ENCODE measurements at places on chromosomes 12 and 14.

GRCh38 chr14:52014601-52015267, 25.4 kb downstream of the RTRAF start:
- H3K4me3 ChIP-seq, result no peak overlapping the region
- H3K36me3 ChIP-seq, result peaks cover 14% of the 10 kb centered on the region
- H3K4me1 ChIP-seq, result peaks cover 3% of the 10 kb centered on the region
- no peak overlapping the region for H3K27ac ChIP-seq
- DNase-seq, result no peak
- no peaks in the 10 kb centered on the region for H3K27me3 ChIP-seq

- no peaks in the 10 kb centered on the region for H3K36me3 ChIP-seq
- no peaks in the 10 kb centered on the region for H3K4me1 ChIP-seq
- DNase-seq, result no peak
- H3K4me3 ChIP-seq, result no peak overlapping the region
- no peak overlapping the region for H3K27ac ChIP-seq
These were observed 118.9 kb downstream of the NOVA1 start for GRCh38 chr14:26478967-26479366.

DNA sequence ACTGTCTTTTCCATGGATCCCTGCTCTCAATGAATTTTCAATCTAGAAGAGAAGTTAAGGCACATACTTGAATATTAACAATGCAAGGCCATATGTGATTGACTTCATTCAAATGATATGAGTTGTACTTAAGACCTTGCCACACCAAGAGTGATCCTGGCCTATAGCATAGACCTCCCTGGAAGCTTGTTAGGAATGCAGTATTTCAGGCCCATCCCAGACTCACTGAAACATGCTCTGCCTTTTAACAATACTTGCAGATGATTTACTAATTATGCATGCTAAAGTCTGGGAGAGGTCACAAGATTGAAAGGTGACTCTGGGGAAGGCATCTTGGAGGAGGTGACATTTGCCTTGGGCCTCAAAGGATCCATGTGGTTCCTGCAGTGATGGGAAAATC, 43.2 kb downstream of the RFX4 start:
- H3K4me3 ChIP-seq, result no peak overlapping the region
- H3K36me3 ChIP-seq, result no peaks in the 10 kb centered on the region
- no peak overlapping the region for H3K27ac ChIP-seq
- no peaks in the 10 kb centered on the region for H3K4me1 ChIP-seq

DNA sequence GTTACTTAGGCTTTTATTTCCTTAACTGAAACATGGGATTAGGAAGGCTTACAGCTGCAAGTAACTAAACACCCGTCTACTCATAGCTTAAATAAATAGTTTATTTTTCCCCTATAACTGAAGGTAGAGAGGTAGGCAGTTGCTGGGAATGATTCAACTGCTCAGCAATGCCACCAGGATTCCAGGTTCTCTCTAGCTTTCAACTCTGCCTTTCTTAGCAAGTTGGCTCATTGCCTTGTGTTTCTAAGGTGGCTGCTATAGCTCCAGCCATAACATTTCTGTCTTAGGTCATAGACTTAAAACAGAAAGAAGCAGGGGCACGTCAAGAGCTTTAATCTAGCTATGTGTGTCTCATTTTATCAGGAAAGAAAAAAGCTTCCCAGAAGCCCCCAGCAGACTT, 103.7 kb upstream of the MDM1 start:
- no peaks in the 10 kb centered on the region for H3K4me1 ChIP-seq
- no peak for DNase-seq
- no peaks in the 10 kb centered on the region for H3K36me3 ChIP-seq

GRCh38 chr12:24709216-24709615, 239.7 kb downstream of the BCAT1 start:
- DNase-seq, result no peak
- H3K4me1 ChIP-seq, result no peaks in the 10 kb centered on the region
- no peak overlapping the region for H3K27ac ChIP-seq
- no peaks in the 10 kb centered on the region for H3K36me3 ChIP-seq
- no peak overlapping the region for H3K4me3 ChIP-seq

DNA sequence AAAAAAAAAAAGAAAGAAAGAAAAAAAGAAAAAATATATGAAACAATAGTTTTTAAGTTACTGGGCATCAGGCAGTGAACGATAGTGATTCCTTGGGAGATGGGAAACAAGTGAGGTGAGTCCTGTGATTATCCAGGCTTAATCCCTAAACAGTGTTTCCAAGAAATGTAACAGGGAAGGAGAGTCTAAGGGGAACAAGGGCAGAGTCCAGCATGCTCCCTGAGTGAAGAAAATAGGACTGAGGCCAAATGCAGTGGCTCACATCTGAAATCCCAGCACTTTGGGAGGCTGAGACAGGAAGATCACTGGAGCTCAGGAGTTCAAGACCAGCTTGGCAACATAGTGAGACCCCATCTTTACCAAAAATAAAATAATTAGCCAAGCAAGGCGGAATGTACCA, 40.7 kb downstream of the R3HDM2 start:
- no peaks in the 10 kb centered on the region for H3K4me1 ChIP-seq
- no peak overlapping the region for H3K4me3 ChIP-seq
- no peak for DNase-seq
- no peaks in the 10 kb centered on the region for H3K36me3 ChIP-seq

- peaks cover 11% of the 10 kb centered on the region for H3K4me1 ChIP-seq
- no peak for DNase-seq
- H3K27me3 ChIP-seq, result no peaks in the 10 kb centered on the region
- H3K36me3 ChIP-seq, result no peaks in the 10 kb centered on the region
These were observed 131.3 kb downstream of the SLC25A47 start for GRCh38 chr14:100454437-100454836.

DNA sequence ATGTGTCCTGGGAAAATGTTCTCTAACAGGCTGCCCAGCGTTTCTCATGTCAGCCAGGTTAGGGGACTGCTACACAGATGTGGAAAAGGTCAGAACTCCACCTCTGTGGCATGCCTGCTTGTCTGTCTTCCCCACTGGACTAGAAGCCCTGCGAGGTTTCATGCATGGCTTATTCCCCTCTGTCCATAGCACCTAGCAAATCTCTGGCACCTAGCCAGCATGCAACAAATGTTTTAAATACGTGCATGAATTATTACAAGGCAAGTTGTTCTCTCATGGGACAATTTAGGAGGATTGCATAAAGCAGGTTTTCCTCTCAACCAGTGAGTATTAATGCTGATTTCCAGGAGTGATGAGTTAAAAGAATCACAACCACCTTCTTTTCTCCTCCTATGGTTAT, 21.4 kb upstream of the KCNK13 start:
- peaks cover 3% of the 10 kb centered on the region for H3K36me3 ChIP-seq
- H3K4me3 ChIP-seq, result no peak overlapping the region
- H3K27ac ChIP-seq, result no peak overlapping the region
- no peaks in the 10 kb centered on the region for H3K4me1 ChIP-seq
- no peaks in the 10 kb centered on the region for H3K27me3 ChIP-seq

- no peaks in the 10 kb centered on the region for H3K36me3 ChIP-seq
- DNase-seq, result no peak
- peaks cover 2% of the 10 kb centered on the region for H3K4me1 ChIP-seq
- H3K27me3 ChIP-seq, result no peaks in the 10 kb centered on the region
- H3K27ac ChIP-seq, result no peak overlapping the region
These were observed 267.2 kb upstream of the BTG1 start for GRCh38 chr12:92412856-92413255.

DNA sequence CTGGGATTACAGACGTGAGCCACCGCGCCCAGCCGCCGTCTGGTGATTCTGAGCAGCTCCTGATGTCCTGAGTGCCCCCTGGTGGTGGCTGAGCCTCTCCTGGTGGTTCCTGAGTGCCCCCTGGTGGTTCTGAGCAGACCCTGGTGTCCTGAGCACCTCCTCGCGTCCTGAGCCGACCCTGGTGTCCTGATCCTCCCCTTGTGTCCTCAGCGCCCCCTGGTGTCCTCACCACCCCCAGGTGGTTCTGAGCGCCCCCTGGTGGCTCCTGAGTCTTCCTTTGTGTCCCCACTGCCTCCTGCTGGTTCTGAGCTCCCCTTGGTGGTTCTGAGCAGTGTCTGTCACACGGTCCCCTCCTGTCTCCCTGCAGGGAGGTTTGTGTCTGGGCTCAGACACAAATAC, 1304.9 kb downstream of the TMEM121 start:
- H3K4me3 ChIP-seq, result no peak overlapping the region
- no peak overlapping the region for H3K27ac ChIP-seq
- H3K36me3 ChIP-seq, result no peaks in the 10 kb centered on the region
- H3K27me3 ChIP-seq, result no peaks in the 10 kb centered on the region
- no peaks in the 10 kb centered on the region for H3K4me1 ChIP-seq

- no peaks in the 10 kb centered on the region for H3K27me3 ChIP-seq
- H3K36me3 ChIP-seq, result no peaks in the 10 kb centered on the region
- no peak for DNase-seq
- H3K4me1 ChIP-seq, result peaks cover 22% of the 10 kb centered on the region
- no peak overlapping the region for H3K4me3 ChIP-seq
These were observed 79.6 kb downstream of the ITPK1 start for GRCh38 chr14:93035917-93036651.

DNA sequence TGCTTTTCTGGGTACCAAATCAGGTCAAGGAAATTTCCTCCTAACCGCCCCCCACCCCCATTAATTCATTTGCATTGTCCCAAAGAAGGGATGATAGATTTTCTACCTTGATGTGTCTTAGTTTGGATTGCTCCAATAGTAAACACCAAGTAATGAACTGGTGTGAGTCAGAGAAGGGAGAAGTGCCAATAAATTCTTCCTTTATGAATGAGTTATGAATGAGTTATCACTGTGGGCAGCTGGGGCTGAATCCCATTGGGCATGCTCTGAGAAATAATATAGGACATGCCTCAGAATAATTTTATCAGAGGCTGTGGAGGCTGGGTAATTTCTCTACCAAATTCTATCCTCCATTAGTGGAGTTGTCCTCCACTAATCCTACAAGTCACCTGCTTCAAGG, 277.9 kb upstream of the FLRT2 start:
- no peak overlapping the region for H3K27ac ChIP-seq
- no peak overlapping the region for H3K4me3 ChIP-seq
- no peak for DNase-seq
- H3K4me1 ChIP-seq, result peaks cover 2% of the 10 kb centered on the region
- H3K27me3 ChIP-seq, result no peaks in the 10 kb centered on the region

GRCh38 chr14:94936401-94936892, 166.5 kb upstream of the GSC start:
- no peak for DNase-seq
- no peaks in the 10 kb centered on the region for H3K27me3 ChIP-seq
- H3K4me1 ChIP-seq, result peaks cover 1% of the 10 kb centered on the region
- H3K4me3 ChIP-seq, result no peak overlapping the region
- H3K36me3 ChIP-seq, result no peaks in the 10 kb centered on the region

DNA sequence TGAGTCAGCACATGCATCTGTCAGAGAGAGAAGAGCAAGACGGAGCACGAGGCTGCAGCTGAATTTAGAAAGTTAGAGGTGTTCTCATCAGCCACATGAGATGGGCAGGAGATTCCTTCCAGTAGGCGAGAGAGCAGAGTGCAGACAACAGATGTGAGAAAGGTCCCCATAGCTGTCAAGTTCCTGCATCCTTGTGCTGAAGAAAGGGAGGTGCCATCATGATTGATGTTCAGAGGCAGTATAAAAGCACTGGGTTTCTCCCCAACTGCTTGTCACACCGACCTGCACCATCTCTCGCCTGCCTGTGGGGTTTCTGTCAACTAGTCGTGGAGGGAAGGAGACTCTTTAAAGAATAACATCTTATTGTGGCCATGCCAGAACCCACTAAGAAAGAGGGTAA, at the start of gene MYBPC1:
Gene MYBPC1 (plus strand): TSS at position 272 of the 400 bp plus-strand sequence. CDS start 100 bp downstream, at position 372.
- no peaks in the 10 kb centered on the region for H3K36me3 ChIP-seq
- no peak within 1 kb of the TSS for H3K27ac ChIP-seq
- H3K4me3 ChIP-seq, result no peak within 1 kb of the TSS
- H3K27me3 ChIP-seq, result no peaks in the 10 kb centered on the region

GRCh38 chr12:75329918-75330826, at the start of gene CAPS2:
TSS of gene CAPS2 (minus strand) at chr12:75330324. CDS start at chr12:75326498, 3,826 bp downstream.
- no peak within 1 kb of the TSS for H3K27ac ChIP-seq
- H3K4me3 ChIP-seq, result peak within 1 kb of the TSS; percentile 55
- 0 out of 2 replicates have a peak, but pooled peaks cover 2% of the 10 kb centered on the region for H3K4me1 ChIP-seq
- no peaks in the 10 kb centered on the region for H3K36me3 ChIP-seq

Measured in iPS DF 6.9 (cell line).